Activated CD4-positive, CD25-positive, alpha-beta regulatory T cell (primary cell): ENCODE measurements at places on chromosomes 12 and 14.

DNA sequence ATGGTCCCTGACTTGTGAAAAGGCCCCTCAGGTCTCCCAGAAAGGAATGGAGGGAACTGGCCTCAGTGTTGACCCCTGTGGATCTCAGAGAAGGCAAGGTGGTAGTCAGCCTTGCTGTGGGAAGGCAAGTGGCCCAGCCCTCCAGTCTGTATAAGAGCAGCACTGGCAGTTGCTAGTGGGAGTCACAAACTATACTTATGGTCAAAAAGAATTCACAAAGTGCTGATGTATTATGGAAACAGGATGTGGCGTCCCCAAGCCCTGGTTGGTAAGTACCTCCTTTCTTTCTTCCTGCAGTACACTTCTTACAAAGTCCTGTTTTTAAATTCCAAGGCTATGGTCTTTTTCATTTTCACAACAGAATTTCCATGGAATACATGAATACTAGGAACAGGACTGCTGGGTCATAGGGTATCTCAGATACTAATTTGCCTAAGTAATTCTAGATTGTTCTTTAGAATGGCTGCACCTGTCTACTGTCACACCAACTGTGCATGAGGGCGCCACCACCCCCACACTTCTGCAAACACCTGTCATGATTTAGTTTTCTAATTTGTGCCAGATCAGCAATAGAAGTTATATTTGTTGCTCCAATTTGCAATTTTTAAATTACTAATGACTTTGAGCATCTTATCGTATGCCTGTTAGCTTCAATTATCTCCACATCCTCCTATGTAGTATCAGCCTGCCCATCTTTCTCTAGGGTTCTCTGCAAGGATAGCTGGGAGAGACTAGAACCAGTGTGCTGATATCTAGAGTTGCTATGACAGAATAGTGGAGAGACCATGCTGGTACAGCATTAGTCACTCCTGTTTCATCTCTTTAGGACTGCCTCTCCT, 40.7 kb upstream of the TMEM263 start:
- DNase-seq: no peak

GRCh38 chr14:104197449-104198247, 59.3 kb downstream of the KIF26A start:
- DNase-seq: no peak

DNA sequence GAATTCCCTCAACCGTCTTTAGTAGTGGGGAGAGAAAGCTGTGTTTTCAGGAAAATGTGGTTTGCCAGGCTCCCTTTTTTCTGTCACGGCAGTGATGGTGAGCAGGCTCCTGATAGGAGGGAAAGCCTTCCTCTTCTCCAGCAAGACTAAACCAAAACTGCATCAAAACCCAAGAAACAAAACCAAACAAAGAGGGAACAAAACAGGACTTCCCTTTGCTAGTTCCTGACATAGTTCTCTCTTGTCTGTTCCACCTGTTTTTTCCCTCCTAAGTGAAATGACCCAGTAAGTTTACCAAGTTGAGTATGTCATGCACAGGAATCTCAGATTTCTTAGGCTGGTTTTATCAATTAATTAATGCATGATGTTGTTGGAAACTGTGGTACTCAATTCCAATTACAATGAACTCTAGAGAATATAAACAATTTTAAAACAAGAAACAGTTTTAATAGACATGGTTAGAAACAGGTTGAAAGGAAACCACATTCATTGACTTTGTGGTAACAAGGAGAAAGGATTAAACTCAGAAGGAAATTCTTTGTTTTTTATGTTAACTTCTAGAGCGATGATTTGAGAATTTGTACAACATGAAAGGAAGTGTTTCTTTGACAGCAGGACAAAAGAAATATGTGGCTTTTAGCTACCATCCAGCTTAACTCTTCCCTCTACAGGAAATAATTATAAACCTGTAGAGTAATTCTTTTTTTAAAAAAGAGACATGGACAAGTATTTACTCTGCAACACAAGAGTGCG, 23.0 kb upstream of the CSRP2 start:
- no peak for DNase-seq

GRCh38 chr12:109731806-109732205, 18.2 kb downstream of the FAM222A start:
- DNase-seq: no peak

GRCh38 chr12:84696908-84697540, 215.6 kb downstream of the SLC6A15 start:
- DNase-seq: no peak

- no peak for DNase-seq
Observed at GRCh38 chr14:66443785-66444184, 42.4 kb upstream of the CCDC196 start.

- DNase-seq: no peak
Observed at GRCh38 chr14:63046339-63047268, 1.3 kb upstream of the KCNH5 start.

DNA sequence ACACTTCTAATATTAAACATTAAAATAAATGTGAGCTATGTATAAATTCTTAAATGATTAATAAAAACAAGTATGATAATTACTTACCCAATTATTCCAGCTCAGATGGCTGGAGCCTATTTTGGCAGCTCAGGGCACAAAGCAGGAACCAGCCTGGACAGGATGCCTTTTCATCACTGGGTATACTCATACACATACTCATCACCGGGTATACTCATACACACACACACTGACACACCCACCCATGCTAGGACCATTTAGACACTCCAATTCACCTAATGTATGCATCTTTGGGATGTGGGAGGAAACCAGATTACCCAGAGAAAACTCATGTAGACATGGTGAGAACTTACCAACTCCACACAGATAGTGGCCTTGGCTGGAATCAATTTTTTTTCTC, 57.9 kb upstream of the CNOT2 start:
- no peak for DNase-seq

- no peak for DNase-seq
Observed at GRCh38 chr12:2628401-2628800, 166.4 kb upstream of the FKBP4 start.

DNA sequence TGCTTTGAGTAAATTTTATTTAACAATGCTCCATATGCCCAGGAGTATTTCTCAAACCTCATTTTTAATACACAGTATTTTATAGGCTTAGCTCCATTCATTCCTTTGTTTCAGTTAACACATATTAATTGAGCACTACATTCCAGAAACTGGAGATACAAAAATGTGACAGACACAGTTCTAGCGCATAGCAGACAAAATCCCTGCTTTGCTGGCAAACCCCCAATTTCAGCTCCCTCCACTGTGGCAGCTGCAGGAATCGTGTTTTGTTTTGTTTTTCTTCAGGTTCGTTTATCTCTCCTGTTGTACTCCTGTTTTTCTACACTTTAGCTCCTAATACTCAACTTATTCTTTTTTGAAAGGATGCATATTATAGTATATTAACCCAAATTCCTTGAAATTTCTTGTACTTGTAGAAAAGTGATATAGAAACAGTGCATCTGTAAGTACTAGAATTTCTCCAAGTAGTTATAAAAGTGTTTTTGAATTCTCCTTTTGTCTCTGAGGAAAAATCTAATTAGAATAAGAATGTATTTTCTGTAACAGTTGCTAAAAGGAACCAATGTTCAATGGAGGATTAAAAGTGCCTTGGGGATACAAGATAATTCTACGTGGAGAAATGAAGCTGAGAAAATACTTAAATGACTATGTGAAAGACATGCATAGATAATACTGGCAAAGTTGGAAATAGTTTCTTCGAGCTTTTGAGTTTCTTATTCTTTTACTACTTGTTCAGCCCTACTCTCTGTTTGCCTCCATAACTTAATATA, 6.4 kb upstream of the RAB21 start:
- DNase-seq: no peak

GRCh38 chr12:68487721-68488309, 122.9 kb upstream of the RAP1B start:
- no peak for DNase-seq

- DNase-seq: no peak
Observed at GRCh38 chr12:72214163-72214562, 58.0 kb upstream of the TRHDE start.

GRCh38 chr12:95262808-95263207, 45.2 kb downstream of the VEZT start:
- DNase-seq: no peak

GRCh38 chr12:119052001-119052400, 70.7 kb downstream of the SRRM4 start:
- no peak for DNase-seq

- peak; percentile 63 for DNase-seq
Observed at GRCh38 chr14:32076278-32077080, 625 bp upstream of the ARHGAP5 start.

DNA sequence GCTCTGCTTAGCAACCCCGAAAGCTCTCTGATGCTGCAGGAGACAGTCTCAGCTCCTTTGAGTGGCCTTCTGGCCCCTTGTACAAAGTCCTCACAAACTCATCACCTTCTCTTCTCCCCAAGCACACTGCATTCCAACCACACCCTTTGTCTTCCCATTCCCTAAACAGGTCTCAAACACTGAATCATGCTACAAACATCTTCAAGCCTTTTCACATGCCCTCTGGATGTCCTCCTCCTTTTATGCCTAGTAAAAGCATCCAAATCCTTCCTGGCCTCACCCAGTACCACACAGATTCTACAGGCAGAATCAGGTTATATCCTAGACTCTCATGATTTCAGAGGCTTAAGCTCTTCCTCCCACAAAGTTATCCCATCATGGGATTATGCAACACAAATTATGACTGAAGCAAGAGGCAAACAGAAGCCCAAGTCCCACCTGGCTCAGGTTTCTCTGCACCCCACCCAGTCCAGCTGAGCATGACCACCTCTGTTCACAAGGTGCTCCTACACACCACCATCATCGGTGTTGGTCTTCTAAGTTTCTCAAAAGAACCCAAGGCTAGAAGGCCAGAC, 61.4 kb upstream of the PCED1B start:
- DNase-seq: no peak

DNA sequence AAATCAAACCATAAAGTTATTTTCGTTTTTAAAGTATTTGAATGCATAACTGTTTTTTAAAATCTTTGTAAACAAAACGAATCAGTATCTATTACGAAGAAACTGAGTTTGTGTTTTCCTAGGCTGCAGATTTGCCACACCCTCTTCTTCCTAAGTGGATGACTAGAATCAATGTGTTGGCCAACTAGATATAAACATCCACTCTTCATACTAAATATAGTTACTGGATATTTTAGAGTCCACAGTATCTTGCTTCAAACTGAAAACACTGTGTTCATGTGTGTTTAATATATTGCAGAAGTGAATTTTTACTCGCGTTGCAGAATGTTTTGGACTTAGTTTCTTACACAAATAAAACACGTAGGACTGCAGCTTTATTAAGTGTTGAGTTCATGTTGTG, 63.2 kb downstream of the KLHL28 start:
- DNase-seq: no peak

GRCh38 chr12:57025196-57025595, 8.9 kb upstream of the TAC3 start:
- DNase-seq: no peak

GRCh38 chr14:75077794-75078193, 8.4 kb downstream of the ZC2HC1C start:
- DNase-seq: no peak

DNA sequence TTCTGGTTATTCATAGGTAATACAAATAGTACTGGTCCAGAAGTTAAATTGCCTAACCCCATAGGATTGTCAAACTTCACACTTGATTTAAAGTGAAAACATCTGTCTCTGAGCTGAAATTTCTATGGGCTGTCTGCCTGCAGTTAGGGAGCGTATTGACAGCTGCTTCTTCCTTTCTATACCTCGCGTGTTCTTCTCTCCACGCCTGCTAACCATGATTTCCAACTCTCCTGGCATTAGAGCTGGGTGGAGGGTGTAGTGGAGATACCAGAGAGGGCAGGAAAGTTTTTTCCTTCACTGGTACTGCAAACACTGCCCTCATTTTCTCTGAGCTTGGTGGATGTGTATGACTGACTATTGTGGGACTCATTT, 429.0 kb upstream of the FBXO33 start:
- no peak for DNase-seq

- DNase-seq: no peak
Observed at GRCh38 chr12:123139926-123140675, 10.8 kb downstream of the PITPNM2 start.

- no peak for DNase-seq
Observed at GRCh38 chr12:75660805-75661404, 149.5 kb upstream of the KRR1 start.

DNA sequence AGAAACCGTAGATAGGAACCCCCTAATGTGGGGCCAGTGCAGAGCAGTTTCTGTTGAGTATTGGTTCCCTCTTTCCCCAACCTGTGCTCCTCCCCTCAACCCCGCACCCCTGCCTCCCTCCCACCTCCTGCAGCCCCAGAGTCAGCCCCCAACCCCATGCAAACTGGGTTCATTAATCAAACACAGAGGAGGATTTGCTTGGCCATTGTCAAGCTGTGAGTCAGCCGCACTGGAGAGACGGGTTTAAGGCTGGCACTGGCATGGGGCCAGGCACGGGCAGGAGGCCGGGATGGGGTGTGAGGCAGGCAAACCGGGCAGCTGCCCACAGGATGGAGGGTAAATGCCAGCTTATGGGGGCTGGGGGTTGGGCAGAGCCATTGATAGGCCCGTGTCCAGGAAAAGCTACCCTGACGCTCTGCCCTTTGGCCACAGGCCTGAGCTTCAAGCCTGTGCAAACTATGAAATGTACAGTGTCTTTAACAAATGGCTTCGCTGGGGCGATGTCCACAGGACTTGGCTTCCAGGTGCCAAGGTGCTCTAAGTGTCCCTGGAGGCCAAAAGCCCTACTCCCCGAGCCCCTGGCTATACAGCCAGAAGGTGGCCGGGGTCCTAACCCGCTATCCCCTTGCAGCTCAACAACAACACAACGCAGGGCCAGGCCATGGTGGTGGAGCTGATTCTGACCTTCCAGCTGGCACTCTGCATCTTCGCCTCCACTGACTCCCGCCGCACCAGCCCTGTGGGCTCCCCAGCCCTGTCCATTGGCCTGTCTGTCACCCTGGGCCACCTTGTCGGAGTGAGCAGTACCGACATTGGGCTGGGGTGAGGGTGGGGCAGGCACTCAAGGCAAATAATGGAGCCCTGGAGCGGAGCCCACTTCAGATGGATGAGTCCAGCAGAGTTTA, 1.4 kb downstream of the AQP5 start:
- DNase-seq: no peak

DNA sequence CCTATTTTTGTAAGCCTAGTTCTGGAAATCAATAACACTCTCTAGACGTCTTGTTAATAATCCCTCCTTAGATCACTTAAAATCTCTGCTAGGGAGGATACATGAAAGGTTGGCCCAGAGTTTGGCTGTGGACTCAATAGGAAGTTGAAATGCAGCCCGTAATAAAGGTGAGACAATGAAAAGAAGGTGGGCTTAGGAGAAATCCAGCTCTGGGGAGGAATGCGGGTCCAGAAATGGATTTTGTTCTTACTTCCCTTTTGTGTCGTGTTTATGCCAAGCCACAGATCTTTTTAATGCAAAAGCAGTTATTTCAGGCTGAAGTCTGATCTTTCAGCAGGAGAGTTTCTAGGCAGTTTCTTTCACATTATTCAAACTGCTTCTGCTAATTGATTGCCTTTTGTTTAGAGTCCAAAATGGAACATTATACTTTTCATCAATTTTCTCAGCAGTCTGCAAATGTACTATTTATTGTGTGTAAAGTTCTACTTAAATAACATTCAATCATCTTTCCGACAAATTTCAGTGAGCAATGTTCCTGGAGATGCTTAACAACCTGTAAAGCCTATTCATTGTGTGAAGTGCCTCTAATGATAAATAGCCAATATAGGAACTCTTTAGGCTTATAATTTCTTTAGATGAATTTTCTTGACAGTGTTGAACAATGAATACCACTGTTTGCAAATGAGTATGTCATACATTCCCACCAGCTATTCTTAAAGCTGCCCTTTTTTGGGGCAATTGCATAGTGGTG, 252.9 kb upstream of the KRR1 start:
- DNase-seq: no peak

GRCh38 chr14:68274725-68275124, 455.1 kb downstream of the RAD51B start:
- no peak for DNase-seq

- no peak for DNase-seq
Observed at GRCh38 chr14:33642691-33643244, 308.1 kb downstream of the EGLN3 start.
